HT1080 (cell line): ENCODE measurements at places on chromosomes 5 and 9.

DNA sequence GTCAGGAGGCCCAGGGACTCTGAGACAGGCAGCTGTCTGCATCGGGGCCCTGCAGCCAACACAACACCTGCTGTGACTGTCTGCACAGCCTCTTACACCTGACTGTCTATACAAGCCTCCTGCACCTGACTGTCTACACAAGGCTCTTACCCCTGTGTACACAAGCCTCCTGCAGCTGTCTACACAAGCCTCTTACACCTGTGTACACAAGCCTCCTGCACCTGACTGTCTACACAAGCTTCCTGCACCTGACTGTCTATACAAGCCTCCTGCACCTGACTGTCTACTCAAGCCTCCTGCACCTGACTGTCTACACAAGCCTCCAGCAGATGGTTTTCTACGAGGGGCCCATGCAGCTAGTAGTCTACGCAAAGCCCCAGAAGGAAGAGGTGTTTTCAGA is 18.6 kb downstream of the IRX2 start:
- DNase-seq, result no peak

DNA sequence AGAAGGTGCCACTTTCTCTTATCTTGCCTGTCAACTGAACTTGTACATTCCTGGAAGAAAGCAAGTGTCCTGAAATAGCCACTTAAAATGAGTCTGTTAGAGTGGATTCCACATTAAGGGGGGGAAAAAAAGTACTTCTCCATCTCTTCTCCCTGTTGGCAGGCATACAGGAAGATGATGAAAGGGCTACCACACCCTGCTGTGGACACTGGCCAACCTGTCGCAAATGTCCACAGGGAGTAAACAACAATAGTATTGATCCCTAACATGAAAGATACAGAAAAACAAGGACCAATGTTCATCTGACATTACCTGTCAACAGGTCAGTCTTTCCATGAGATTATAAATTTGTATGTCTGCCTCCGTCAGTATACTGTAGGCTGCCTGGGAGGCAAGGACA is 265.1 kb upstream of the MAP3K1 start:
- no peak for DNase-seq

DNA sequence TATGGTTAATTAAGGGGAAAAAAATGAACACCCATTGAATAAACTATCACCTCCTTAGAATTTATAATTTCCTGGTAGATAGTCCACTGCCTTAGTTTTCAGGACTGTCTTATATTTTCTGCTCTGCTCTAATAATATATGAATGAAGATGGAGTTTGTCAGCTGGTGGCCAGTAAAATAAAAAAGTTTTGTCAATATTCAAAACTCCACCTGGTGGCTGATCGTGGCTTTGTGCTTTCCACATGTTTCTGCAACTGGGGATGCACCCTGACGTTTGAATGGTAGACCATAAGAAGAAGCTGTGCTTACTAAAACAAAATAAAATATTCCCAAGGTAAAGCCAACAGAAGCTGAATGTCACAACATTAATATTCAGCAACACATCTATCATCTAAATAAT is 286.6 kb upstream of the IZUMO3 start:
- peak; percentile 5 for DNase-seq

GRCh38 chr9:98429613-98430012 is 174.2 kb upstream of the TBC1D2 start:
- peak; percentile 36 for DNase-seq

DNA sequence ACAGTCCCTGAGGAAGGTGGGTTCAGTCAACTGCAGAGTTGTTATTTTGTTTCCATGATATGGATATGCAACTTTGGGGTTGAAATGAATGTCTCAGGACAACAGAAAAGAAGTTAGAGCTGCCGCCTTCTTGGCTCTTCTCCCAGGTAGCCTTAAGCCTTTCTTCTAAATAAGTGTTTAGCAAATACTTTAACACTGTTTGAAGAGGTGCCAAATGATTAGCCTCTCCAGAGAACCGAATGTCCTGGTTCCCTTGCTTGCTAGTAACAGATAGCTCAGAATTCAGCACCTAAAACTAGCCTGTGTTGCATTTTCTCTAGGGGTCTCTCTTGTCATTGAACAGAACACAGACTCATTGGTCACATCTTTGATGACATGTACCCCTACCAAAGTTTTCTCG is 127.7 kb upstream of the PIK3R1 start:
- no peak for DNase-seq

- peak; percentile 90 for DNase-seq
Observed at GRCh38 chr9:32426278-32426939, 42.0 kb downstream of the ACO1 start.

DNA sequence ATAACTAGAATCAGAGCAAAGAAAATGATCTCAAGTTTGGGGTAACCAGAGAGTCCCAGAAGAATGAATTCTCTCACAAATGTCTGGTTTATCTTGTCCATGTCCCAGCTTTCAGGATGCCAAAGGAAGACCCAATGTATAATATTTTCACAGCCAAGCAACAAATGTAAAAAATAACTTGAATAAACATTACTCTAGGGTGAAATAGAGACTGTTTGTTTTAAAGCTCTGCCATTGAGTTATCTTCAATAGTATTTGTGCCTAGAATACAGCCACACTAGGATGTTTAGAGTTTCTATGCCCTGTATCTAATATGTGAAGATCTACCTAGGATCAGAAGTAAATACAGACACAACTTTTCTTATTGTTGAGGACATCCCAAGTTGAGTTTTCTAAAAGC is at the start of gene OR13C4:
TSS of gene OR13C4 (minus strand) at position 101 of the 400 bp plus-strand sequence. CDS start at position 101, 0 bp downstream.
- DNase-seq, result no peak

DNA sequence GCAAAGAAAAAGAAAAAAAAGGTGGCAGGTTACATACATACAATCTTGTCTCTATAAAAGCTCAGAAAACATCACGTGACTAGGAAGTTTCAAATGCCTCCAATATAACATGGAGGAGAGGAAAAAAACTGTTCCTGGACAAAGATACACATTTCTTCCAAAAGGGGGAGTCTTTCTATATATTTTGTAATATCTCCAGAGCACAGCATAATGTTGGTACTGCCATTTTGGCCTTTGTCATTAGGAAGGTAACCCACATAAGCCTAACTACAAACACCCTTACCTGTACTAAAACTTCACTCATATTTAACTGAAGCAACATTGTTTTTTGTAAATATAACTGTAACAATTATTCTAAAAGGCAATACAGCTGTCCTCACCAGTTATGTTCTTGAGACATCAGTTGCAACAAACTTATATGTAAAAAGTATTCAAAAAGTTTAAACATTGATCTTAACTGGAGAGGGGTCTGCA is 1.2 kb upstream of the BTF3 start:
- DNase-seq, result peak; percentile 89

DNA sequence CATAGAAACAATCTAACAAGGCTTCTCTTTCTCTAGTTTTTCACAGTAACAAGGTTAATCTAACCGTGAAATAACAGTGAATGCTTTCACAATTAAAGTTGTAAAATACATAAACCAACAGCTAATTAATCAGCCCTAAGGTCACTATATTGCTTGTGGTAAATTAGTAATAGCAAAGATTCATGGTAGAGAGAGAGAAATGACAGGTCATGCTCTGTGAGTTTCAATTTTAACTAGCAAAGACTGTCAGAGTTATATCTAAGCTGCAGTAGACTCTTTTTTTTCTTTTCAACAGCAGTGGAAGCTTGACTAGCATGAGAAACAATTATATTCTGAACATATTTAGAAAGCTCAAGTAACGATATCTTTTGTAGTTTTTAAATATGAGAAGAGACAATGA is 1068.0 kb downstream of the MAT2B start:
- no peak for DNase-seq

- no peak for DNase-seq
Observed at GRCh38 chr9:91055845-91056244, 254.2 kb downstream of the SYK start.

DNA sequence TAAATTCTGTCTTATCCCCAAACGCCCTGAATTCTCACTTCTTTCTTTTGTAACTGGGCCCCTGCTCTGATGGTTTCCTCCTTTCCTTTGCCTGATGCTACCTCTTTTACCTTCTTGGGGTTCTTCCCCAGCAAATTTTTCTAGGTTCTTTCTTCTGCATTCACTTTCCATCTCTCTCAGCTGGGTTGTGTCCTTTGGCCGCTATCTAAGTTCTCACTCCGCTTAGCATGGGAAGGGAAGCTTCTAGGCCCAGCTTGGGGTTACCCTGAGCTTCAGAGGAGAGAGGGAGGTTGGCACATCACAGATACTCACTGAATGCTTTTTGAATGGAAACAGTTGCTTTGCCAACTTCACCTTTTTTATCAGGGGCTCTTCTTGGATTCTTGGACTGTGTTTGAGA is 17.0 kb downstream of the PALM2AKAP2 start:
- DNase-seq, result no peak

DNA sequence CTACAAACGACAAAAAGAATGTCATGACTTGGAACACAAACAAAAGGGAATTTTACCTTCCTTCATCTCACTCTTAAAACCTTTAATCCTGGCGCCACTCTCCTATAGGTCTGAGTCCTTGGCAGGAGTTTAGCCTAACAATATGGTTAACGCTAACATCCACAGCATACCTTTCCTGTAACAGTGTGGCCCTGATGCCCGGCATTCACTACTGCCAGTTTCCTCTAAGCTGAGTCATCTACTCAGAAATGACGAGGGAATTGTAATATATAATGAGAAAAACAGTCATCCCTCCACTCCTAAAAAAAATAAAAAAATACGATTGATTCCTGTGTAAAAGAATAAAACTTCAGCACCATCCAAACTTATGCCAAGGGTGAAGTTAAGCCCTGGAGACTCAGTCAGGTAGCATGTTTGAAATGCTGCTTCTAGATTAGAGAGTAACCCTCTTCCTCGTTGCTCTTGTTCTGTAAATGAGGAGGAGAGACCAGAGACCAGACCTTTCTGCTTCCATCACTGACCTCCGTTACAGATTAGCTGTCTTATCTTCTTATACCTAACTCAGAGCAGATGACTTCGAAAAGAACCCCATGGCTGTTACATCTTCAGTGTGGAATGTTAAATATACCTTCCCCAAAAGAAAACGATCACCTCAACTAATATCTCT is 37.4 kb downstream of the CCDC125 start:
- DNase-seq, result peak; percentile 78

GRCh38 chr5:5497152-5497788 is 74.8 kb downstream of the ICE1 start:
- peak; percentile 63 for DNase-seq

- DNase-seq, result no peak
Observed at GRCh38 chr5:77492653-77493000, 511 bp upstream of the WDR41 start.

- DNase-seq, result no peak
Observed at GRCh38 chr5:88552426-88552825, 283.8 kb upstream of the TMEM161B start.
